ENCODE measurements at places on chromosomes 1 and 21.
A peak's percentile ranks its signal among the peaks of the same experiment; 100 is the strongest.

DNA sequence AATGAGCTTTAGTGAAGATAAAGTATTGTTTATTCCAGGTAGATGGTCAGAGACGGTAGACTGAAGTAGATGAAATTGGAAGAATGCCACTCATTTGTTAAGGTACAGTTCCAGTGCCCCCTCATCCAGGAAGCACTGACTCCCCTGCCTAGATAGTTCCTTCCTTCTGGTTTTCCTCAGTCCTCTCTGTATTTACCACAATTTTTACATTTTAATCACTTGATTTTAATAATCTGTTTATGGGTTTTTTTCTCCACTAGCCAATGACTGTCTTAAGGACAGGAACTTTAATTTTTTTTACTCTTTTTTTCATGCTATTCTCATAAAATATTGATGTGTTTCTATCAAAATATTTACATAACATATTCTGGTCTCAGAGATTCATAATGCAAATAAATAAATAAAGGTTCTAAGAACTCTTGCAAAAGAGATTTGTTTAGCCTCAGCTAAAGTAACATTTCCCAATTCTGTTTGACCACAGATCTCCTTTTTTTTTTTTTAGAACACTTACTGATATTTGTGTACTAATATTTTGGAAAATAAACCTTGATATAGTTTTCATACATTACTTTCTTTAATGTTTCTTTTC, 651.6 kb downstream of the PLPP3 start:
- DNase-seq: no peak

- DNase-seq: no peak
These were observed 310.9 kb downstream of the SIPA1L2 start for GRCh38 chr1:232319072-232319471.

DNA sequence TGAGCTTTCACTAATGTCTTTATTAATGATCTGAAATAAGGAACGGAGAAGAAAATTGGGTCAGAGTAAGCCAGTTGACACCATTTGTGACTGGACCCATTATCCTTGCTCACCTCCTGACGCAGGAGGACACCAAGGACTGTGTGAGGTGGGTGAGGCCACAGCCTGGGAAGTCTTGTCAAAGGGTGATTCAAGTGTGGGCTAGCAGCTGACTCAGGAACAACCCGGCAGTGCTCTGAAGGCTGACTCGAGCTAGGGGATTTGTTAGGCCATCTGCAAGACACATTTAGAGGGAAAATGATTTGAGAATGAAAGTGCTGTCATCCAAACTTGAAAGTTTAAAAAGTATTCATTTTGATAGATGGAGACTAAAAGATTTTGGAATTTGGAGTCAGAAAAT, 21.2 kb downstream of the PRRX1 start:
- no peak for DNase-seq

DNA sequence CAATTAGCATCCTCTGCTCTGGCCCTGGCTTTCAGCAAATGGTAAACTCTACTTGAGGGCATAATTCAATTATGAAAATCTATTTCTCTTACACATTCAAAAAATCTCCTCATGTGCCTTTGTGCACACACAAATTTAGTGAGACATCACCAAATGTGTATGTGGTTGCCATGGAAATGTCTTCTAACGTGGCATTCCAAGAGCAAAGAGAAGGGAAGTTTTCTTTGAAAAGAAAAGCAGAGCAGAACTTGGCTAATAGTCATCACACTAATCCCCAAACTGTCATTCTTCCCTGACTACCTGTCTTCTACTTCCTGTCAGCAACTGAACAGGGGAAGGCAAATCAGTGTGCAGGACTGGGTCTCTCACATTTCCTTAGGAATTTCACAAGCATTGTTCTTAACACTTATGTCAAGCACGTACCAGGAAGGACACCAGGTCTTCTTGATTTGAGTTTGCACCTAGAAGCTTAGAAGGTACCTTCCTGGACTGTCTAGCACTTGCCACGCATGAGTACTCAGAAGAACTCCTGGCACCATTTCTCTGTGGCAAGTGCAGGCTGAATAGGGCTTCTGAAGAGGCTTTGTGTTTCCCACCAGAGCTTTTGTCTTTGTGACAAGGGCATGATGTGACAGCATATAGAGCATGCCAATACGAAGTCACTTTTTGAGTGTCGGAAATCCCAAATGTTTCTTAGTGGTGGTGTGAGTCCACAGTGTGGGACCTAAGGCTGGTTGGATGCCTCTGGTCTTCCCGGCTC, 32.3 kb downstream of the MAN1C1 start:
- no peak for DNase-seq

DNA sequence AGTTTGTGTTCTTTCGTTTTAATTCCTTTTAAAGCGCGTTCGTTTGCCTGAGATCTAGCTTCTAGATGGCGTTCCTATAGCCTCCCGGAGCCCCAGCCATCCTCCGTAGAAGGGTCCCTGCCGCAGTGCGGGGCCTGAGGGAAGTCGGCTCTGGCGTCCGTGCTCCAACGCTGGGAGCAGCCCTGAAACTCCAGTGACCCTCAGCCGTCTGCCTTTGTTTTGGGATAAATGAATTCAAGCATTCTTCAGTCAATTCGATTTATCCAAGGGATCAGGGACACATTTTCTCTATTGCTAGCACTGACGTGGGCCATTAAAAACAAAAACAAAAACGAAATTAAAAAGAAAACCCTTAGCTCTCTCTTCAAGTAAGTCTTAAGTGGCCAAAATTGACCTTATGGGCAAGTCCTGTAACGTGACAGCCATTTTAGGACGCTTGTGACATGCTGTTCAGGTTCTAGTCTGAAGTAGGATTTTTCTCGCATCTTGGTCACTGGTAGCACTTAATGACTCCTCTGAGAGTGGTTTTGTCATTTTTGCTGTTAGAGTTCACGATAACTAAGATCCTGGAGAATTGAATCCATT, 742 bp upstream of the HSPA13 start:
- no peak for DNase-seq

DNA sequence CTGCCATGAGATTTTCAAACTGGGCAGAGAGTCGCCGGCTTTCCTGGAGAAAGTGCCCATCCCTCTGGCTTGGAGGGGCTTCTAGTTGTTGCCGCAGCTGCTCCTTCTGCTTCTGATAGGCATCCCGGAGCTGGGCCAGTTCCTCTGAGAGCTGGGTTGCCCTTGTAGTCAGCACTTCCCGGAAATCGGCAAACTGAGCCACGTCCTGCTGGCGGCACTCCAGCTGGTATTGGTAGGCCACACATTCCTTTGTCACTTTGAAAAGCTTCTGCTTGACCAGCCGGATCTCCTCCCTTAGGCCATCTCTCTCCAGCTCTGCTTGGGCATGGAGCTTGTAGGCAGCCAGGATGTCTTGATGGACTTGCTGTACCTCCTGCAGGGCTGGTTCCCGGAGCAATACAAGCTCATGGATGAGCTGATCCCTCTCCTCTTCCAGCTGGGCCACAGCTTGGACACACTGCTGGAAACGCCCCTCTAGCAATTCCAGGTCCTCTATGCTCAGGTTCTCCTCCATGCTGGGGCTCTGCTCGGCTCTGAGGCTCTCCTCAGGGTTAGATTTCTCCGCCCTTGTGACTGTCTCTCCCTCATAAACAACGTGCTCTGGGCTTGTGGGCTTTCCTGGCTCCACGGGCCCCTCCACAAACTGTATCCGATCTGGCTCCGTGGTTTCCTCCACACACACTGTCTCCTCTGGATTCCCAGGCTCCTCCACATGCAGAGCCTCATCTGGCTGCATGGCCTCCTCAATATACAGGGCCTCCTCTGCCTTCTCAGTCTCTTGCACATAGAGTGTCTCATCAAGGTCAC, 7.3 kb downstream of the SYNC start:
- peak; percentile 30 for DNase-seq

DNA sequence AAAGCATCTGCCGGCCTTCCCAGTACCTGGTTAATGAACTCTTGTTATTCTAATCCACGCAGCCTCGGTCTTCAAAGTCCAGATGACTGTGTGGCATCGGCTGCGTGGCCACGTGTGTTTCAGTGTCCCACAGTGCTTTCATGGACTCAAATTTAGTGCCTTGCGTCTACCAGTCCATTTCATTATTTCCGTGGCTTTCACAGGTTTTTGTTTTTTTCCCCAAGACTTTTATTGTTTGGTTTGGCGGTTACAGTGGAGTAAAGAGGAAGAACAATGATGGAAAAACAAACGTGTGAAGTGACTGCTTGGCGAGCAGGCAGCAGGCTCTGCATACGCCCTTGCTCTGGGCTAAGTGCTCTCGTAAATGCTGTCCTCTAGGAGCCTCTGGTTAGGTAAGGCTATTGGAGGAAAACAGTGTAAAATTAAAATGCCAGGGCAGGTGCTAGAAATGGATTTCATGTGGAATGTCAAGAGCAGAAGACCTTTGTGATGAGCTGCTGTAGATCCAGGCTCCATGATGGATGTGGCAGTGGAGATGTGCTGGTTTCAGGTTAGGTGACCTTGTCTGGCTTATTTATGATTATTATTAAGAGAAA, 536.3 kb downstream of the KIF26B start:
- no peak for DNase-seq

DNA sequence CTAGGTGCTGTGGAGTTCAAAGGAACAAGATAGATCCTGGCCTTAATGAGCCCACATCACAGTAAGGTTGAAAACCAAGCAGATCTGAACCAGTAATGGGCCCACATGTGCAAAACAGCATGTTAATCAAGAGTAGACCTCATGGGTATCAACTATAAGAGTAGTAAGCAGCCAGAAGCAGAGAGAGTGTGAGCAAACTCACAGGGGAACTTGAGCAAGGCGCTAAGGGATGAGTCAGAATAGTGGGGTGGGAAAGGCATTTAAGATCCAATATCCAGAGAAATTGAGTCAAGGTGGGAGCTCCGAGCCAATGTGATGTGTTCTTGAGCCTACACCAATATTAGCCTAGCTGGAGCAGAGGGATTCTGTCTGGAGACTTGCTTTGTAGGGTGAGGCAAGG, 52.4 kb upstream of the GJA5 start:
- DNase-seq: no peak

Measured in head of caudate nucleus (tissue), 42 donors.